ENCODE measurements at places on chromosomes 16 and 17. TPM values are rescaled to one million over a fixed set of nuclear protein-coding genes. Genes with fewer than 3 reads are reported as not detected.

DNA sequence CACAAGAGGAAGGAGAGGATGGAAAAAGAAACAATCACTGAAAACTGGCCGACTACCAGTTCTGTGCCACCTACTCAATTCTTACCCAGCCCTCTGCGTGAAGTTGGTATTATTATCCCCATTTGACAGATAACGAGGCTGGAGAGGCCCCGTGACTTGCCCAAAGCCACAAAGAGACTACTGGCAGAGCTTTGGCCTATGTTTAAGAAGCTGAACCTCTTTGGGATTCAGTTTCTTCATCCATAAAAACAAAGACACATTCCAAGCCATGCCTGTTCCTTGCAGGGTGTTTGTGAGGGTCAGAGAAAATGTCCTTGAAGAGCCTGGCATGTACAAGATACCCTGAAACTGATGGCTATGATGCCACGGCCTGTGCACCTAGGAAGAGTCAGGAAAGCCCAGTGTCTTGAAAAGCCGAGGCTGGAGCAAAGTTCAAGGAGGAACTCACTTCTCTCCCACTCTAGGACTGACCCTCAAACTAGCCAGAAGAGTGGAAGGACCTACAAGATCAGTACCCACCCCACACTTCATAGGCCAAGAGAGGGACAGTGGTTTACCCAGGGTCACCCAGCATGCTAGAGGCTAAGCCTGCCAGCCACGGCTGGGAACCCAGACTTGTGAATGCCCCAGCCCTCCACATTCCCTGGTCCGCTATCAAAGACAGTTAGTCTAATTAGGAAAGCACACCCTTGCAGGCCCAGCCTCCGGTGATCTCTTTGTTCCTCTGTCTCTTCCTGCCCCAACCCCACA is 1.6 kb upstream of the ACSF2 start:
- DNase-seq = no peak
- peaks cover 10% of the 10 kb centered on the region for H3K4me1 ChIP-seq
- no peak overlapping the region for H3K4me3 ChIP-seq
- no peaks in the 10 kb centered on the region for H3K27me3 ChIP-seq

- peak within 1 kb of the TSS; percentile 43 for H3K27ac ChIP-seq
- no peak for DNase-seq
- no peak within 1 kb of the TSS for H3K4me3 ChIP-seq
- H3K36me3 ChIP-seq = no peaks in the 10 kb centered on the region
These were observed at the start of gene TMC5 for GRCh38 chr16:19417640-19418039. TMC5 (plus strand) TSS chr16:19417883; CDS start chr16:19440039, 22,156 bp downstream.

DNA sequence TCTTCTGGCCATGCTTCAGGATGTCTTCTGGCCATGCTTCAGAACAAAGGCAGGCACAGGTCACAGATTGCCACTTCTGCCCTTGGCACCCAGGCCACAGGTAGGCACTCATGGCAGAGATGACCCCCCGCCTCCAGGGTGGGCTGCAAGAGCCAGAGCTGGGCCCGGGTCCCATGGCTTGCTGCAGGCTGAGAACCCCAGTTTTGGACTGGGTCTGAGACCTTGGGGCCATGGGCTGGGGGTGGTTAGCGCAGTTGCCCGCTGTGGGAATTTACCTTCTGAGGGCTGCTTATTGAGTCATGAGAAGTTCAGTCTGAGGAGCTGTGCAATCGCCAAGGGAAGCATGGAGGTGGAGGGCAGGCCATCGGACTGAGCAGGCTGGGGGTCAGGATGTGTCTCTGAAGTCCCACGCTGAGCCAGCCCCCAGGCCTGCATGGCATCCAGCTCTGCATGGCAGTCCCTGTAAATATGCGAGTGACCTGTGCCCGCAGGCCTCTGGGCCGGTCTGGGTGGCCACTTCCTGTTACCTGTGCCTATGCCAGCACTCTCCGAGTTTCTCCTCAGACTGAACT is 1.7 kb downstream of the ANKRD13B start:
- H3K36me3 ChIP-seq = no peaks in the 10 kb centered on the region
- H3K4me3 ChIP-seq = no peak overlapping the region
- no peak for DNase-seq
- no peaks in the 10 kb centered on the region for H3K27me3 ChIP-seq
- H3K4me1 ChIP-seq = peaks cover 7% of the 10 kb centered on the region

DNA sequence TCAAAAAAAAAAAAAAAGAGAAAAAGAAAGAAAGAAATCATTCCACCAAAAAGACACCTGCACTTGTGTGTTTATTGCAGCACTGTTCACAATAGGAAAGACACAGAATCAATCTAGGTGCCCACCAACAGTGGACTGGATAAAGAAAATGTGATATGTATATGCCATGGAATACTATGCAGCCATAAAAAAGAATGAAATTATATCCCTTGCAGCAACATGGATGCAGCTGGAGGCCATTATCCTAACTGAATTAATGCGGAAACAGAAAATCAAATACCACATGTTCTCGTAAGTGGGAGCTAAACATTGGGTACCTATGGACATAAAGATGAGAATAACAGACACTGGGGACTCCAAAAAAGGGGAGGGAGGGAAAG is 5.7 kb upstream of the C16orf92 start:
- H3K27ac ChIP-seq = no peak overlapping the region
- H3K36me3 ChIP-seq = no peaks in the 10 kb centered on the region
- no peak for DNase-seq
- H3K4me3 ChIP-seq = no peak overlapping the region
- no peaks in the 10 kb centered on the region for H3K4me1 ChIP-seq

- H3K4me1 ChIP-seq = no peaks in the 10 kb centered on the region
- H3K4me3 ChIP-seq = peak overlapping the region; percentile 28
- H3K36me3 ChIP-seq = no peaks in the 10 kb centered on the region
These were observed 94.5 kb downstream of the PCTP start for GRCh38 chr17:55845385-55845784.

DNA sequence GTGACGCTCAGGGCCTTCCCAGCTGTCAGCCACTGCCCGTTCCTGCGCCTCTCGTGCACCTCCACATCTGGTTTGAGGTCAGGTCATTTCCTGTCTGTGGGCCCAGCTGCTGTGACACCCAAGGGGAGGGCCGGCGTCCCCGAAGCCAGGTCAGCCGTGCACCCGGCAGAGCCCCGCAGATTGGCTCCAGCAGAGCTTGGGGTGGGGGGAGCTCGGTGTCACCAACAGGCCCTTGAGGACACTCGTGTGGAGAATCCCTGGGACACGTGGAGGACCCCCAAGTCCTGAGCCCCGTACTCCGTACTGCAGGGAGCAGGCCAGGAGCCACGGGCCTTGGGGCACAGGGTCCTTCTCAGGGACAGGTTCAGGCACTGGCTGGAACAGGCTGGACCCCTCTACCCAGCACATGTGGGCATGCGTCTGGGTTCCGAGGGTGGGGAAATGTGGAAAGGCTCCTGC is 4.8 kb downstream of the SPATA2L start:
- no peaks in the 10 kb centered on the region for H3K36me3 ChIP-seq
- no peak overlapping the region for H3K27ac ChIP-seq
- H3K27me3 ChIP-seq = no peaks in the 10 kb centered on the region
- H3K4me1 ChIP-seq = no peaks in the 10 kb centered on the region

DNA sequence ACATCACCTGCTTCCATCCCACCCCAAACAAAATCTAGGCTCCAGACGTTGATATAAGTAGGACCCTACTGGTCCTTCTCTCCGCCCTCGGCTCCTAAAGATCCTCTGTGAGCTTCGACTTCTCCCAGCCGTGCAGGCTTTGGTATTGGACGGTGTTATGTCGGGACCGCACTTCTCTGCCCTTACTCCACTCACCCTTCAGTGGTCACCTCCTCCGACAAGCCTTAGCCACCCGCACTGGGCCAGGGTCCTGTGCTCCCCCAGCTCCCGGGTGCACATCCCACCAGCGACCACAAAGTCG is 1.6 kb downstream of the PSMB10 start:
- H3K36me3 ChIP-seq = no peaks in the 10 kb centered on the region
- DNase-seq = no peak
- peak overlapping the region; percentile 98 for H3K27ac ChIP-seq
- no peaks in the 10 kb centered on the region for H3K27me3 ChIP-seq

Gene CDR2
- 20.2 TPM for total RNA-seq

Gene NKD1
- total RNA-seq = 4.6 TPM

Gene ZPBP2
- not detected for total RNA-seq

Gene PLD6
- 4.0 TPM for total RNA-seq
